NCI-H524 treated with DMSO at 0.1 percent for 48 hours (cell line): ENCODE measurements at places on chromosomes 1 and 21.

GRCh38 chr1:200526709-200527612, 93.6 kb downstream of the KIF14 start:
- no peak for DNase-seq

DNA sequence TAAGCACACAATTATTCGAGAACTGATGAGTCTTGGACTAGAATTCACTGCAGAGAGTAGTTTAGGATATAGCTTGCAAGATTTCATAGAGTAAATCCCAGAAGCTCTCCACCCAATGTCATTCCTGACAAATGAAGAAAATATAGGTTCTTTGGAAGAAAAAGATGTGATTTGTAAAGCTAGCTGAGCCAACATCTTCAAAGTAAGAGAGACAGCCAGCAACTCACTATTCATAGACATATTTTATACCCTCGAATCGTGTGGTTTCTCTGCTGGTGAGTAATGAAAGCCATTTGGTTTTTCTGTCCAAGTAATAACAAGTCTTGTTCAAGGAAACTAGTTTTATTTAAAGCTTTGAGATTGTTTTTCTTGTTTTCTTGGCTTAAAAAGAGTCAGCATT, 165.7 kb upstream of the SYT6 start:
- DNase-seq, result no peak

DNA sequence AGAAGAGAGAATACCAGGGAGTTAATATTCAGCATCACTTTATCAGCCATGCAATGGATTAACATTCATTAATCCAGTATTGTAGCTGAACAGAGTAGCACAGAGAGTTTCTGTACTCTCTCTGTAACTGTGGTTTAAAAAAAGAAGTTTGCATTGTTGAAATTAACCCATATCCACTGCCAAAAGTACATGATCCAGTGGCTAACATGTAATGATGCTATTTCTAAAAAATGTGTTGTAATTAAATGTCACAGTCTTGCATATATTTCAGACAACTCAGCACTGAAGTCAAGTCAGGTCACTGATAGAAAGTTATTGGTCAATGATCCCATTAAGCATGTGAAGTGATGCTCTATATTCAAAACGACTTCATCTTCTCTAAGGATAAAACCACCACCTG, 141.3 kb downstream of the NRIP1 start:
- no peak for DNase-seq

GRCh38 chr21:22993822-22994574, 1995.8 kb downstream of the NCAM2 start:
- peak; percentile 46 for DNase-seq

DNA sequence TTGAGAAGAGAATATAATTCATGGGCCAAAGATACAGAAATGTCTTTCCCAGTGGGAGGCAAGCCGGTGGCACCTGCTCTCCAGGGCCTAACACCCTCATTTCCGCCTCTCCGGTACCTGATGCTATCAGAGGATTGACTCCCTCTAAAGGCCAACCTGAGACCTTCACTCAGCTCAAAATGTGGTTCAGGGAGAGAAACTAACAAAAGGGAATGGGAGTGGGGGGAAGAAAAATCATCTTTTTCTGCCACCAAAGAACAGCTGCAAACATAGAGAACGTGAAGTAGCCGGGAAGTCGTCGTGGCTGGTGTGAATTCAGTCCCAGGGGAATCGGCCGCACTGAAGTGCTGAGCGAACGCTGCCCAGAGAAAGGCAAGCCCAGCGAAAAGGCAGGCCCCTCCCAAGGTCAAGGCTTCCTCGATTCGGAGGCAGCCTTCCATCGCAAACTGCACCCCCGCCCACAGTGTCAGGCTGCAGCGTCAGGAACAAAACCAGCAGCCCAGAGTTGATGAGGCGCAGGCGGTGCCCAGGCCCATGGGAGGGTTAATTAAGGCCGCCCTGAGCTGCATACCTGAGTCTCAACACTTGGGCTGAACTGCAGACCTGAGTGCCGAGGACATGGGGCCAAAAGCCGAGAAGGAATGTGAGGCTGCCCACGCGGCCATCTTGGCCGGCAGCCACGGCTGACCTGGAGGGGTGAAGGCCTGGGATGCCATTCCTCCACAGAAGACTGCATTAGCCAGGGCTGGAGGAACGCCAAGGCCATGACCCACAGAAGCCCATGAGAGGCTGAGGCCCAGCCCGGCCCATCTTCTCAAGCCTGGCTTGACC, 160.2 kb downstream of the PSMG1 start:
- no peak for DNase-seq

DNA sequence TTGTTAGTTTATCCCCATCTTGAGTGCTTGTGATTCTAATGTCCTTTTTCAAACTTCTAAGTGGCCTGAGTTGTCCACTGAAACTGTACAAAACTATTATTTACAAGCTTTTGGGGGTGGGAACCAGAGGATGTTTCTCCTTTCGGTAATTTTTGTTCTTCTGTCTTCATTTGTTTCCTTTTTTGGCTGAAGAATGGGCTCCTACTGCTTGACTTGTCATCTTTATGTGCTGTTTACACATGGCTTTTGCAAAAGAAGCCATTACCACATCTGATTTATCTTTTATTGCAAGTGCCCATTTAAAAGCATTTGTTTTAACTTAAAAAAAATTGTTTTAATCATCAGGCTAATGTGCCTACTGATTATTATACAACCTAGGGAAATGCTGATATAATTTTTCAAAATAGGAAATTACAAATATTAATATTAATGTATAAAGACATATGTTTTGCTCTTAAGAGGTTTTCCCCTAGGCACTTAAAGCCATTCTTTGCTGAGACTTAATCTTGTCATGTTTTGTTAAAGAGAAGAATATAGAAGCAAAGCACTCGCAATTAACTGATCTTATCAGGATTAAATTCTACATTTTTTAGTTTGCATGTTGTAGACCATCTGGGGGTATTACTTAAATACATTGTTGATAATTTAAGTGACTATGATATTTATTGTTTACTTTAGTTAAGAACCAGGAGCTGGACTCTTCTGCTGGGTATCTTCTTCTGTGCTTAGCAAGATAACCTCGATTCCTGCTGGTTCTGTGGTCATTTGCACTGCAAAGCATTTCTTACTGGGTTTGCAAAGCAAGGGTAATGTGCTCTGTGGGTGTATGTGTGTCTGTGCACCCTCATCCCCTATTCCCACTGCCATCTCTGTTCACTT, 40.1 kb downstream of the TMEM200B start:
- DNase-seq, result peak; percentile 45

GRCh38 chr1:170355267-170355801, 176.6 kb upstream of the GORAB start:
- DNase-seq, result no peak

- no peak for DNase-seq
These were observed 219.0 kb upstream of the SPAG17 start for GRCh38 chr1:118404024-118404423.

DNA sequence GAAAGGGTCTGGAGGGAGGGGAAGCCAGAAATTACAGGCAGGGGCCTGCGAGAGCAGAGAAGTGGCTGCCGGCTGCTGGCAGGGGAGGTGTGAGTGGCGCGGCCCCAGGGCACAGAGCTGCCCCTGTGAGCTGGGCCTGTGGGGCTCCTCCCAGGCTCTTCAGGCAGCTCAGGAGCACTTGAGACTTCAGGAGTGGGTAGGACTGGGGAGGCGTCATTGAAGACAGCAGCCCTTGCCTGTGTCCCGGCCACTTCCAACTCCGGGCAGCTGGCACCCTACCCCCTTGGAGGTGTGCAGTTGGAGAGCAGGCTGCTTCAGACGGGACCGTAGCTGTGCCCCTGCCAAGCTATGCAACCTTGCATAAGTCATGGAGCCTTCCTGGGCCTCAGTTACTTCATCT, 87.5 kb upstream of the ACTL8 start:
- peak; percentile 71 for DNase-seq

GRCh38 chr1:203180611-203181330, 5.1 kb upstream of the MYBPH start:
- no peak for DNase-seq

GRCh38 chr1:163896001-163896400, 574.2 kb downstream of the NUF2 start:
- DNase-seq, result no peak

- DNase-seq, result no peak
These were observed 18.2 kb downstream of the TRPM2 start for GRCh38 chr21:44371596-44371995.
